ENCODE measurements at places on chromosomes 5 and 9.

DNA sequence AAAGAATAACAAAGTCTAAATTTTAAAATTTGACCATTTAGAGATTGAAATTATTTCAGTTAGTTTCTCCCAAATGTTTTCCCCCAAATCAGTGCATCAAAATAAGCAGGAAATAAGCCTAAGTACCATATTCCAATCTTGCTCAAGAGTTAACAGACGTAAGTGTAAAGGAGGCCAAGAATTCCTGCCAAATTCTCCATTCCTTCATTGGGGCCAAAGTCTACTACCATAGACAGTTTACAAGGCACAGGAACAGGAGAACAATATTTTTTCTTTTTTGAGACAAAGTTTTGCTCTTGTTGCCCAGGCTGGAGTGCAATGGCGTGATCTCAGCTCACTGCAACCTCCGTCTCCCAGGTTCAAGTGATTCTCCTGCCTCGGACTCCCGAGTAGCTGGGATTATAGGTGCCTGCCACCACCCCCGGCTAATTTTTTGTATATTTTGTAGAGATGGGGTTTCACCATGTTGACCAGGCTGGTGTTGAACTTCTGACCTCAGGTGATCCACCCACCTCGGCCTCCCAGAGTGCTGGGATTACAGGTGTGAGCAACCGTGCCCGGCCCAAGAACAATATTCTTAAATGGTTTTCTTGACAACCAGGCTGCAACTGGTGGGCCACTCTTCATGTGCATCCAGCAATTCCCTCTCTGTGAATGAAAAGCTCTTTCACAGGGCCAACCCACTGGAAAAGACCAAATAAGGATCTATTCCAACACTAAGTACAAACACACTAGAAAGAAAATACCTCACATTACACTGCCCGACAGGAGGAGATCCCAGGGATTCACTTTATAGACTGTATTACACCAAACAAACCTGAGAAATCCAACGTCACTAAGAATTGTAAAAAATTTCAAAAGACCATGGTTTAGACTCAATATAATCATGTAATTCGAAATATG lies 127.7 kb downstream of the MAPKAP1 start:
- no peak for DNase-seq

DNA sequence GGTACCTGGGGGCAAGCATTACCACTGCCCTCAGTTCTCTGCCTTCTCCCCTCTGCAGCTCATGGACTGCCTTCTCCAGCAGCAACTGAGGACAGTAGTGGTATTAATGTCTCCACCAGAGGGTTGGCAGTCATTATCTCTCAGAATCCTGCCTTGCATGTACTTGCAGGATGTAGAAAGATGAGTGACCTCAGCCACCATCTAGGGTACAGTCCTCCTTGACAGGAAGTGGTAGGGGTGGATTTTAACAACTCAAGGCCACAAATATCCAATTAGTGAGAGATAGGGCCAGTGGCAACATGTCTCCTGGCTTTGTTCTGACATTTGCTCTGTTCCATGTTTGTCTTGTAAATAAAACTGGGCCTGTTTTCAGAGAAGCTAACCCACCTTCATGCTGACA lies 47.2 kb downstream of the F2R start:
- DNase-seq: no peak

GRCh38 chr5:129960831-129961230 lies 56.6 kb downstream of the CHSY3 start:
- DNase-seq: no peak

GRCh38 chr9:35563791-35564197 lies 41.3 kb upstream of the TESK1 start:
- no peak for DNase-seq

DNA sequence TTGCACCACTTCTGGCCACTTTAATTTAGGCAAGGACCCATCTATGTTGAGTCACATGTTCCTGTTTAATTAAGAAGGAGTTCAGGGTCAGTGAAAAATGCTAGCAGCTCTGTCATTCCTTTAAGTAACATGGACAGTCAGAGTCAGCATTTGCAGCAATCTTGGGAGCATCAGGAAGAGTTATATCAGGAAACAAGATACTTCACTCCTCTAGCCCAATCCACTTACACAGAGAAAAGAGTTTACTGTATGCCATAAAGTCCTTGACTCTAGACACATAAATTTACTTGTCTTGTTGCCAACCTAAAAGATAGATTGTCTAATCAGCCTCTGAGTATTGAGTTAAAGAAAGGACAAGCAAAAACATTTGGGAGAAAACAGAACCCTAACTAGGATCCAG lies 266.7 kb downstream of the PJA2 start:
- no peak for DNase-seq

- peak; percentile 64 for DNase-seq
Measured at GRCh38 chr5:81782811-81783210, 31.9 kb upstream of the SSBP2 start.

- no peak for DNase-seq
Measured at GRCh38 chr5:10467281-10468198, 25.9 kb downstream of the ROPN1L start.

GRCh38 chr5:147437161-147437596 lies 72.7 kb downstream of the DPYSL3 start:
- no peak for DNase-seq

- peak; percentile 24 for DNase-seq
Measured at GRCh38 chr9:127113191-127113972, 9.1 kb downstream of the ANGPTL2 start.

DNA sequence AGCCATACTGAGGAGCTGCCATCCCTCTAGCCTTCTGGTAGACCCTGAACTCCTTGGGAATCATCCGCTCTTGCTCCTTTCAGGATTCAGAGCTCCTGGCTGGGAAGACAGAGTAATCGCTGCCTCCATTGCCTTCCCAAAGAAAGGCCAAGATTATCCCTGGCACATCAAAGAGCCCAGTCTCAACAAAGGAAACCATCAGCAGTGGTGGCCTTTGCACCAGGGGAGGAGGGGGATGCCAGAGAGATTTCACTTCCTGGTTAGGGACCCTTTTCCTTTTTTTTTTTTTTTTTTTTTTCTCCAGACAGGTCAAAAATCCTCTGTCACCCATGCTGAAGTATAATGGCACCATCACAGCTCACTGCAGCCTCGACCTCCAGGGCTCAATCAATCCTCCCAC lies 16.0 kb upstream of the ERGIC1 start:
- DNase-seq: no peak

- DNase-seq: no peak
Measured at GRCh38 chr5:135740475-135740874, 94.0 kb upstream of the SLC25A48 start.

DNA sequence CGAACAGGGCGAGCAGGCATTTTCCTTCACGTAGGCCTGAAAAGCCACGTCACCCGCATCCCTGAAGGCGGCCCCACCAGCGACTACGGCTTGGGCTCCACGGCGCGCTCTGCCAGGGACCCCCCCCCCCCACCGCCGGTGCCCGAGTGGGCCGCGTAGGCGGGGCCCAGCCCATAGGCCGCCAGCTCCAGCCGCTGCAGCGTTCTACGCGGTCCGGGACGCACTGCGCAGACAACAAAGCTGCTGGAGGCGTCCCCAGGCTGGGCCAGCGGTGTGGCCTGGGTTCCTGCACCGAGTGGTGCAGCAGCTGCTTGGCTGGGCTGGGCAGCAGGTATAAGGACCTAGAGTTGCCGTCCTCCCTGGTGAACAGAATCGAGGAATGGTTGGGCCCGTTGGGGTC lies 18.3 kb upstream of the BTNL3 start:
- no peak for DNase-seq

- DNase-seq: peak; percentile 24
Measured at GRCh38 chr5:72817671-72818266, 1.3 kb downstream of the TNPO1 start.

GRCh38 chr5:138601444-138601843 lies 26.2 kb upstream of the HSPA9 start:
- DNase-seq: no peak

DNA sequence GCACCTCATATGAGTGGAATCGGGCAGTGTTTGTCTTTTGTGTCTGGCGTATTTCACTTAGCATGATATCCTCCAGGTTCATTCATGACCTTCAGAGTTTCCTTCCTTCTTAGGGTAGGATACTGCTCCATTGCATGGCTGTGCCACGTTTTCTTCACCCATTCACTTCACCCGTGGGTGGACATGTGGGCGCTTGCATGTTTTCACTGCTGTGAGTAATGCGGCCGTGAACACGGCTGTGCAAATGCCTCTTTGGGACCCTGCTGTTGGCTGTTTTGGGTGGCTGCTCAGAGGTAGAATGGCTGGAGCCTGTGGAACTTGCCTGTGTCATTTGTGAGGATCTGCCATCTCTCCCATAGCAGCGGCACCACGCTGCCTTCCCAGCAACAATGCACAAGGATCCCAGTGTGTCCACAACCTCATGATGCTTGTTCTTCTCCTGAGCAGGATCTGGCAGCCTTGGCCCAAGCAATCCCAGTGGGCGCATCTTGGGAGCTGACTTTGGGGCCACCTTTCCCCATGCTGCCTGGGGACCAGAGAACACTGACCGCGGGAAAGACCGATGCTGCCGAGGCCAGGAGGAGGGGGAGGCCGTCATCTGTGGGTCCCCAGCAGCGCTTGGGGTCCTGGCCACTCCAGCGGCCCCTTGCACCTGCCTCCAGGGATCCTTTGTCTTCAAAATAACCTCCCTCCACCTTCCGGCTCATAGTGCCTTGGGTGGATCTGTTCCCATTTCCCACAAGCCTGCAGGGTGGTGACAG lies 2.3 kb upstream of the SCGB3A1 start:
- no peak for DNase-seq

DNA sequence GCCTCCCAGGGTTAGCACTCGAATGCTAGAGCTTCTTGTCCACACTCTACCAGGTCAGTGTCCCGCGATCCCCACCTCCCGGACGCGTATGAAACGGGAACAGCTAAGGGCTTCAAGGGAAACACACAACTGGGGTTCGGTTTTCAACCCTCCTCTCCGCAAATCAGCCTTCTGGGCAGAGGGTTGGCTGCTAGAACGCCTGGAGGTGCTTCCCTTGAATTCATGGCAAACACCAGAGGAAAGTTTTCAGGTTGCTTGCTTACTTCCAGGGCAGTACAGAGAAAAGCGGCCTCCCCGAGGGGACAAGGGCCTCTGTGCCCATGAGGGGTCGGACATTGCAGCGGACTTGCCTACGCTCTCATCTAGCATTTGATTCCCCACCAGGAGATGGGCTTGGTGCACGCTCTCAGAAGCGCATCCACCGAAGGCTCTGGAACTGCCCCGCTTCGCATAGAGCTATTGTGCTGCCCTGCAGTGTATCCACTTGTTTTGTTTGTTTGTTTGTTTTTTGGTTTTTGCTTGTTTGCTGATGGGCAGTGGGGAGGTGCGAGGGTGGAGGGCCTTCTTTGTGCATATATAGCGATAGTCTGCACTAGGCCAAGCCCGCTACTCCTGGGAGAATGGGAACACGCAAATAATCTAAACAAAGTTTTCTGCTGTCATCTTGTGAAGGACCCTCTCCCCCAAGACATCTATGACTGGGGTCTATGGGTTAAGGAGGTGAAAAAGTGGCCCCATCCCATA lies 1.3 kb upstream of the DMRT3 start:
- no peak for DNase-seq

GRCh38 chr9:23322392-23322791 lies 503.6 kb downstream of the ELAVL2 start:
- peak; percentile 12 for DNase-seq

DNA sequence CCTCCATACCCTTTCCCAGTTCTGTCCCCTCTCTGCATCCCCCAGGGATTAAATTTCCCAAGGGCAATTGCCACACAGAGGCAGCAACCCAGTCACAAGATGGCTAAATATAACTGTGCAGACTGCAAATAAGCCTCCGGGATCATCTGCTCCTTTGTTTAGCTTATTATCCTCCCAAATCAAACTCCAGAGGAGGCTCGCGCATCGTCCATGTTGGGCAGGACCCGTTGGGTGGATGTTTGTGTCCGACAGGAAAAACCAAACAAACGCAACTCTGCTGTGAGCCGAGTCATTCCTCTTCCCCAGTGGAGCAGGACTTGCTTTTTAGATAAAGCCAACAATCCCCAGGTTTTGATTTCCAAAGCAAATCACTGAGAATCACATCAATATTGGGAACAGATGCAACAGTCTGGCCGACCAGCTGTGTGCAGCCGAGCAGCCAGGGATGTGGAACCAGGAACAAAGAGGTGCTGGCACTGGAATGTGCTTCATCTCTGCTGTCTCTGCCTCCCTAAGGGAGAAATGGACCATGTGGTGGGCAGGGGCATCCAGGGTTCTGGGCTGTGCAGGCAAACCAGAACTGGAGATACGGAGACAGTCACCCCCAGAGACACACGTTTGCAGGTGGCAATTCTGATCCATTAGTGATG lies 89.8 kb downstream of the PTTG1 start:
- no peak for DNase-seq

- peak; percentile 33 for DNase-seq
Measured at GRCh38 chr5:143108498-143109128, 294.9 kb downstream of the NR3C1 start.

DNA sequence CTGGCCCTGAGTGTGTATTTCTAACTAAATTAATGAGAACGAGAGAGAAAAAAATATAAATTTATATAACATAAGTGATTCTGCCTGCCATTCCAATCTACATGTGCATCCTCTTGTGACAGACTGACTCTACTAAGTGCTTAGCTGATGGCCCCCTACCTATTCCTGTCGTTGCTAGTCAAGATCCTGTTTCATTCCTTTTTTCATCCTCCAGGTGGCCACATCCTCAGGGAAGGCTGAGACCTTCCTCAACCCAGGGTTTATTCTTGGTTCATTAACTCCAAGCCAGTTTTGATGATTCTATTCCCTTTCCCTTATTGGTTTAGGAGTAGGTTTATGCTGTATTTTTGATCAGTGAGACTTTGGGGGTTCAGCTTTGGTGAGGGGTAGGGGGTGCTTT lies 201.3 kb downstream of the C9orf152 start:
- peak; percentile 47 for DNase-seq

DNA sequence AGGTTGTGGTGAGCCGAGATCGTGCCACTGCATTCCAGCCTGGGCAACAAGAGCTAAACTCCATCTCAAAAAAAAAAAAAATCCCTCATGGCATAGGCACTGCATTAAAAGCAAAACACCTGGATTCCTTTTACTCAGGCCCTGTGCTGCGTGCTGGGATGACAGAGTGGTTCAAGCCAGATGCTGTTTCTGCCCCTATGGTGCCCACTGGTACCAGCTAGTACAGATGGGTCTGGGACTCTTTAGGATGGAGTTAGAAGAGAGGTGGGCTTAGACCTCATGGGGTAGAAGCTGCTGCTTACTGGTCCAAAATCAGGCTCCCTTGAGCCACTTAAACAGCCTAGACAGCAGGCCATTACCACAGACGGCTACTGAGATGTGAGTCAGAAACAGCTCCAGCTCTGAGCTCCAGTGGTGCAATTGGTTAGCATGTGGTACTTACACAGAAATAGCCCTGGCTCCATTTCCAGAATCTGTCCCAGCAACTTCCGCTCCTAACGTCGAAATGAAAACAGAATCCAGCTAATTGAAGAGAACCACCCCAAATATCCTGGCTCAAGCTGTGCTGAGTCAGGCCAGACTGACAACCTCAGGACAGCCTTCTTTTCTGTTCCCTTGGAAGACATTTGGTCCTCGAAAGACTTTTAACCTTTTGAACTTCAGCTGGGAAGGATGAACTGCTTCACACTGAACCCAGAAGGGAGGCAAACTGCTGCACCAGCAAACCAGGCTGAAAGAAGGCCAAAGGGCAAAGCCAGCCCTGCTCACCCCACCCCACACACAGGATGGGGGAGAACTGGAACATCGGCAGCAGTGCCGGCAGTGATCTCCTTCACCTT lies 15.5 kb downstream of the C5orf15 start:
- DNase-seq: no peak

GRCh38 chr9:93910196-93910595 lies 45.0 kb downstream of the BARX1 start:
- no peak for DNase-seq

GRCh38 chr9:76827296-76828080 lies 63.2 kb downstream of the PCA3 start:
- no peak for DNase-seq

Measured in DMS53 (cell line).